RCC 7860 (cell line): ENCODE measurements at places on chromosomes 4 and X.
A peak's percentile ranks its signal among the peaks of the same experiment; 100 is the strongest.

DNA sequence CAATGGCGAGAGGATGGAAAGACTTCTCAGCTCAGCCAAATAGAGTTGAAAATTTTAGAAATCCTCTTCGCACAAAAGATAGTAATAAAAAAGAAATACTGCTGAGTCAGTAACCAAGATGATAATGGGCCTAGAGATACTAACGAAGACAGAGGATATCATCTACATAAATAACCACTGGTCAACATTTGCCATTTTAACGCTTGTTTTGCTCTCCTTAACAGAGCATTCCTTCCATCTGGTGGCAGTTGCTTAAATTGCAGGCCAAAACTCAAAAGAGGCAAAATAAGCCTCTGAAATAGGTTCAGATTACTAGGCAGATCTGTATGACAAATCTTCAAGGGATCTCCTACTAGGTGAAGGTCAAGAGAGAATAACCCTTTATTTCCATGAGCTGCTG, 51.7 kb upstream of the MCF2 start:
- no peak for DNase-seq

DNA sequence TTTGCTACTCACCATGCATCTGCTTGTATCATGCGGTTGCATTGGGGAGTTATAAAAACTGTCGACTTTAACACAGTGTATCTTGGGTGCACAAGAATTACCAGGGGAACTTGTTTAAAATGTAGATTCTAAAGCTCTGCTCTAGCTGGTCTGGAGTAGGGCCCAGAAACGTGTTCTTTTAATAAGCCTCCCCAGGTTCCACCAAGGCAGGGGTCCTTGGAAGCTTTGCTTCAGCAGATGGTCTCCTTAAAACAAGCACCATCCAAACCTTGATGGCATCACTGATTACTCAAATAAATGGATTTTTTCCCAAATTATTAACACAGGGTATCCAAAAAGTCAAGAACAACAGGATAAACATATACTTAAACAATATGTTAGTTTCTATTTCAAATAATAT, 120.2 kb upstream of the NDP start:
- DNase-seq = no peak

- DNase-seq = no peak
Observed at GRCh38 chr4:48556268-48556667, 66.2 kb downstream of the ZAR1 start.

- peak; percentile 77 for DNase-seq
Observed at GRCh38 chr4:80335554-80336358, at the start of gene CFAP299. Gene CFAP299 (plus strand): TSS chr4:80335730.

DNA sequence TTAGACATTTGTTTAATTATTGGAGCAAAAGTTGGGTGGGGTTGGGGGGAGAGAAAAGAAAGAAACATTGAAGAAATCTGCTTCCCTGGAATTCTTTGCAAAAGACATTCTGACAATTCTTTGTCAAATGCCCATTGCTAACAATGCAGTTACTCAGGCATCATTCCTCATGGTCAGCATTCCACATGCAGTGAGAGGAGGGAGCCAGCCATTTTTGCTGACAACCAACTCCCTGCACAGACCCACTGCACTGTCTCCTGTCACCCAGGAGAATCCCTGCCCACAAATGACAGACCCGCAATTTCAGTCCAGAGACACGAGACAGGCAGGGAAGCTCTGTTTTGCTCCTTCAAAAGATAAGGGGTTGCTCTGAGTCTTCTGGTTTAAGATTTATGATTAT, 985.1 kb upstream of the SLIT2 start:
- DNase-seq = no peak

- no peak for DNase-seq
Observed at GRCh38 chr4:5465956-5466355, 242.4 kb downstream of the EVC2 start.

- DNase-seq = no peak
Observed at GRCh38 chr4:57710053-57710452, 599.9 kb upstream of the IGFBP7 start.

DNA sequence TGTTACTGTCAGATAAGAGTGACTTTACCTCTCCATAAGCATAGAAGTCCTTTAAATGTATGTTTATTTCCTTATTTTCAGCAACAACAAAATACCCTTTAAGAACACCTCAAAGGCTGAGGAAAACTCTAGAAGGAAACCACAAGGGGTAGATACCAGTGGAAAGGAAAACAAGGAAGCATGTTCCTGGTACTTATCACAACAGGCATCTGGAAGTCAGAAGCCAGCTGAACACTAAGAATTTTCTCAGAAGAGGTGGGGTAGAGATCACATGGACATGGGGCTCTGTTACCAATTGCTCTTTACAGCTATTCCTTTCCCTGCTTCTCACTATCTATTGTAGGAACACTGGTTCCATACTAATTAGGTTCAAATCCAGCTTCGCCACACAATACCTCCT, 51.5 kb upstream of the BEND2 start:
- DNase-seq = no peak
